Anterior cingulate cortex (tissue), 58 donors: ENCODE measurements at places on chromosomes 2 and 18.

GRCh38 chr2:80515964-80516363 is 211.4 kb upstream of the LRRTM1 start:
- no peak for DNase-seq

- DNase-seq, result no peak
Observed at GRCh38 chr18:24514439-24514838, 54.0 kb downstream of the HRH4 start.

DNA sequence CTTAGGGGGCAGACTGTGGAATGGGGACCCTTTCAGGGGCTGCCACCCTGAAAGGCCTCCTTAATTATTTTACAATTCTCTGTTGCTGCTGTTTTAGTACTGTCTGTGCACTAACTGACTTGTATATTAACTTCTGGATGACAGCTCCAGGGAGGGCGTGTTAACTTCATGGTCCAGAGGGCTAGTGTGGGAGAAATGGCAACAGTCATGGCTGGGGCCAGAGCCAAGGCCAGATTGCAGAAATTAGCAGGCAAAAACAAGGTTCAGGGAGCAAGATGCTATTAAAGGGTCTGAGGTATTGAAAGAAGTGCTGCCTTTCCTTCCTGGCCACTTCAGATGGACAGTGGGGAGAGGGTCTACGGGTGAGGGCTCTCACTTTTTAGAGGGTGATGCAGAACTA is 9.1 kb downstream of the WIPF1 start:
- no peak for DNase-seq

GRCh38 chr18:25247725-25248124 is 104.2 kb downstream of the ZNF521 start:
- DNase-seq, result no peak

GRCh38 chr2:60662781-60663180 is 93.3 kb upstream of the PAPOLG start:
- DNase-seq, result no peak

- DNase-seq, result no peak
Observed at GRCh38 chr18:25544546-25545287, 192.8 kb upstream of the ZNF521 start.

- DNase-seq, result no peak
Observed at GRCh38 chr2:45570671-45571334, 40.3 kb downstream of the SRBD1 start.
